Mucosa of gallbladder (tissue), 1 donor: ENCODE measurements at places on chromosomes 2 and 18. TPM values are rescaled to one million over a fixed set of nuclear protein-coding genes. Genes with fewer than 3 reads are reported as not detected.
A peak's percentile ranks its signal among the peaks of the same experiment; 100 is the strongest.

Gene NMUR1
- total RNA-seq = 1.1 TPM

Gene FRZB
- total RNA-seq = 46.5 TPM

Gene RGPD3
- total RNA-seq = 0.14 TPM

Gene ALKAL2
- 69.5 TPM for total RNA-seq

Gene CTNNA2
- total RNA-seq = 0.37 TPM

Gene LRP1B
- total RNA-seq = 0.26 TPM

Gene DYNC1I2
- 110 TPM for total RNA-seq

Gene NEB
- total RNA-seq = 140 TPM

Gene PID1
- total RNA-seq = 17.1 TPM

Gene DSC3
- 0.03 TPM for total RNA-seq

Gene MDH1
- total RNA-seq = 149 TPM

DNA sequence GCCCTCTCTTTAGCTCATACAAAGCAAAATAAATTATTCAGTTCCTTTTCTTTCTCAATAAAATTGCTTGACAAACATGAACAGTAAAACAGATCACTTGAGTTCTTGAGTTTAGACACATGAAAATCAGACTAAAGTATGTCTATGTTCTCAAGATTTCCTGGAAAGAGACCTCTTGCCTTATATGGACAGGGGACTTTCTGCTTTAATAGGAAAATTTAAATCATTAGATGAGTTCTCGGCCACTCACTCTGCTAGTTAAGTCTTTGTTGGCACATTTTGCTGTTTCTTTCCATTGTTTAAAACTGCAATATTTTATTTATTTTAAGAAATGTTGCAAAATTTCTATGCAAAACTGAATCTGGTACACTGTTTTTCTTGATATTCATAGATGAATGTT is 207.8 kb downstream of the RND3 start:
- no peak for DNase-seq

GRCh38 chr2:239476029-239476756 is 75.4 kb upstream of the HDAC4 start:
- DNase-seq = no peak

DNA sequence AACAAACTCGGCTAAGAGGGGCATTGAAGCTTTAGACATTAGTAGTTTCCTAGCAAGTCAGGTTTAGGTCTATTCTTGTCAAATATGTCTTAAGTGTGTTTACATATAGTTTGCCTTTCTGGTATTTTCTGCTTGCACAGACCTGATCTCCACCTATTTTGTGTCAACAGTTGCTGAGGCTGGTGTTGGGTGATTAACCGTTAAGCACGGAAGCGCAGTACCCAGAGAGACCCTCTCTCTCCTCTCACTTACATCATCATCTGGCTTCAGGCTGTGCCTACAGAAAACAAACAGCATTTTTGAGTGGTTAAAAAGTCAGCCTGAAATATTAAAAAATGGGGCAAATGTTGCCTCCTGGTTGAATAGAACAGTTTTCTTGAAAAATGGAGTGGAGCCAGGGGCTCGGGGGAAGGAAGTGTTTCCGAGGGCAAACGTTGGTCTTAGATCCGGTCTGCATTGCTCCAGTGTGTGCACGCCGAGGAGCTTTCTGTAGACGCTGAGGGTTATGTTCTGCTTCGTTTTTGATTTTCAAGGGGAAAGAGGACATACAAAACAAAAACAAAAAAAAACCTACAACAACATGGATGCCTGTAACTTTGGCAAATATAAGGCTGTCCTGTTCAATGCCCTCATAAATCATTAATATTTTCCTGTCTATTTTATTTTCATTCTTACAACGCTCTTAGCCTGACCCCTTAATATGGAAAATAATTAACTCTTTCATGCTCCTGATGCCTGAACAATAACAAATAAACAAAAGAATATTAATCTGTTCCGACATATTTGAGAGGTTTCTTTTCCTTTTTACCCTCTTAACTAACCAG is 120.8 kb downstream of the MEIS1 start:
- DNase-seq = no peak

DNA sequence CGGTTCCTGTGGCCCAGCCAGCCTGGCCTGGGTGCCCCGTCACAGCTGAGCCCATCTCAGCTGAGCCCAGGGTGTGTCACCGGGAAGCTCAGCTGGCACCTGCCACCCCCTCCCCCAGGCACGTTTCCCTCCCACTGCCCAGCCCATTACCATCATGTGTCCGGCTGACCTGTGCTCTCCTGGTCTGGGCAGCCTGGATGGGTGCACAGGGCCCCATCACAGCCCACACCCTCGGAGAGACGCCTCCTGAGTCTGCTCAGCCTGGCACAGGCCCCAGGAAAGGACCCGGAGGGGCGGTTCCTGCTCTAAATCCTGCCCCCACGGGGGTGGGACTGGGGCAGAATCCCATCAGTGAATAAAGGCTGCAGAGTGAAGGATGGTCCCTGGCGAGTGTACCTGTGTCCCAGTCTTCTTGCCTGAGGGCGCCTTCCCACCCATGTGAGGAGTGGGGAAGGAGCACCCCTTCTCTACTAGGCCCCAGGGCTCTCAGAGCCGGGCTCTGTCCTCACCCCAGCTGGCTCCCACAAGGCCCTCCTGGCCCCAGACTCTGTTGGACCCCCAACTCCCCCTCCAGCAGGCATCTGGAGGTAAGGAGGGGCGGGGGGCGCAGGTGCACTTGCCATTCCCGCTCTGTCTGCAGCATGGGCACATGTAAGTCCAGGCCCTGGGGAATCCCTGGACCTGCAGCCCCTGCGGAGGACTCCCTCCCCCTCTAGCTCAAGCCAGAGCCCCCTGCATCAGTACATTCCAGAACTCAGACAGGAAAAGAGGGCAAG is 21.2 kb downstream of the GPC1 start:
- DNase-seq = no peak

GRCh38 chr2:190910341-190911136 is 29.9 kb downstream of the GLS start:
- DNase-seq = no peak

GRCh38 chr2:98884658-98885057 is 51.4 kb downstream of the CRACDL start:
- DNase-seq = no peak

GRCh38 chr2:227230151-227230550 is 65.7 kb downstream of the COL4A3 start:
- DNase-seq = no peak

GRCh38 chr2:45330637-45331409 is 280.2 kb downstream of the SRBD1 start:
- DNase-seq = peak; percentile 16

DNA sequence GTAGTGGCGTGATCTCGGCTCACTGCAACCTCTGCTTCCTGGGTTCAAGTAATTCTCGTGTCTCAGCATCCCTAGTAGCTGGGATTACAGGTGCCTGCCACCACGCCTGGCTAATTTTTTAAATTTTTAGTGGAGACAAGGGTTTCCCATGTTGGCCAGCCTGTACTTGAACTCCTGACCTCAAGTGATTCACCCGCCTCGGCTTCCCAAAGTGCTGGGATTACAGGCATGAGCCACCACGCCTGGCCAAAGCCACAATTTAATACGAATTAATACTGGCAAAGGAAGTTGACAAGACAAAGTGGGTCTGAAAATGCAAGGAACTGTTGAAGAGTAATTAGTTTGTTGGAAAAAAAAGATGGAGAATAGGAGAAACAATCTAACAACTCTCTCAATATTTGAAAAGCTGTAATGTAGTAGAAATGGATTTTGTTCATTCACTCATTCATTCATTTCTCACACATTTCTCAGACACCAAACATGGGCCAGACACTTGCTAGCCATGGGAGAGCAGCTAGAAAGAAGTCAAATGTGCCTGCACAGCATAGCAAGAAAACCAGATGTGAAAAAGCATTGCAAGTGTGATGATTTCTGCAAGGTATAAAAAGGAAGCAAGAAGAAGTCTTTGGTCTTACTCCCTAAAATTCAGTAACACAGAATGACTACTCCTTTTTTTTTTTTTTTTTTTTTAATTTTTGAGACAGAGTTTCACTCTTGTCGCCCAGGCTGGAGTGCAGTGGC is 39.4 kb upstream of the ATL2 start:
- no peak for DNase-seq
